ENCODE measurements at places on chromosomes 2 and 18.

DNA sequence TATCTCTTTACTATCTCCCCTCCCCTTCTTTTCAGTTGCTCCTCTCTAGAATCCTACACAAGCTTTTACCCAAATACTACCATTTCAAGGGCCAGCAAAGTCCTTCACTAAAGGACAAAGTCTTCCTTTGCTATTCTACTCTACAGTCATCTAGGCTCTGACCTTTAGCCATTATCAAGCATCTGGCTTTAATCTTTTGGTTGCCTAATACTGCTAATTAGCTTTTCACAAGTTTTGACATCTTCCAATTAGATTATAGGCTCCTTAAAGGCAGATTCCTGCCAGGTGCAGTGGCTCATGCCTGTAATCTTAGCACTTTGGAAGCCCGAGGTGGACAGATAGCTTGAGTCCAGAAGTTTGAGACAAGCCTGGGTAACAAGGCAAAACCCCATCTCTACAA is 194.4 kb downstream of the SH3BP4 start:
- DNase-seq: no peak

GRCh38 chr2:55592130-55592529 is 25.3 kb downstream of the PPP4R3B start:
- DNase-seq: no peak

DNA sequence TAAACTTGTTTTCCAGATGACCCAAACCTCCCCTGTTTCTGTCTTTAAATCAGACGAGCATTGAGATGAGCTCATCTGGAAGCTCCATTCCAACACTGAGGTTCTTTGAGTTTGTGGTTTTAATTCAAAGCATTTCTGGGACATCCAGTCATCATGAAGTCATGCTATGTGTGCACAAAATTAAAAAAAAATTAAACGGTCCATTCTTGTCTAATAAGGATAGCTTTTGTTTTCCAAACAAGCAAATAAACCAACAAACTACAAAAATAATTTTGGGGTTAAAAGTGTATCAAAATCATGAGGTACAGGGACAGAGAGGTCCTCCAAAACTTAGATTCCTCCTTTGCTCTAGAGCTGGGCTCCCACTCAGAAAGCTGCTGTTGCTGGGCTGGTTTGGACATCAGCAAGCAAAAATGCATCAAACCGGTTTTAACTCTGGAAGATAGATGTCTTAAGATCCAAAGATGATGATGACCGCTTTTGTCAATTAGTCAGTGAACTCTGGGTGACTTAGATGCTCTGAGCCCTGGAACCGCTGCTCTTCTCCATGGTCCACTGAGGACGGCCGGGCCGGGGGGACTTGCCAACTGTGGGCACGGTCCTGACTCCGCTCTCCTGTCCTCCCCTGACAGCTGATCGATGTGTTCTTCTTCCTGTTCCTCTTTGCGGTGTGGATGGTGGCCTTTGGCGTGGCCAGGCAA is 65.4 kb downstream of the TRPM8 start:
- DNase-seq: no peak

GRCh38 chr2:195313962-195314361 is 343.1 kb upstream of the SLC39A10 start:
- DNase-seq: no peak

Data from activated T-cell treated with anti-CD3 and anti-CD28 coated beads, Interleukin-2, amount 50 U/mL, for 4 hours (primary cell).